ENCODE measurements at places on chromosomes 1 and 21.

GRCh38 chr1:95084317-95085176, 11.8 kb upstream of the ALG14 start:
- peak; percentile 29 for DNase-seq

- DNase-seq, result no peak
These were observed 151.9 kb downstream of the PGBD5 start for GRCh38 chr1:230274254-230274653.

- no peak for DNase-seq
These were observed 334.5 kb downstream of the PRDM2 start for GRCh38 chr1:14034506-14034905.

DNA sequence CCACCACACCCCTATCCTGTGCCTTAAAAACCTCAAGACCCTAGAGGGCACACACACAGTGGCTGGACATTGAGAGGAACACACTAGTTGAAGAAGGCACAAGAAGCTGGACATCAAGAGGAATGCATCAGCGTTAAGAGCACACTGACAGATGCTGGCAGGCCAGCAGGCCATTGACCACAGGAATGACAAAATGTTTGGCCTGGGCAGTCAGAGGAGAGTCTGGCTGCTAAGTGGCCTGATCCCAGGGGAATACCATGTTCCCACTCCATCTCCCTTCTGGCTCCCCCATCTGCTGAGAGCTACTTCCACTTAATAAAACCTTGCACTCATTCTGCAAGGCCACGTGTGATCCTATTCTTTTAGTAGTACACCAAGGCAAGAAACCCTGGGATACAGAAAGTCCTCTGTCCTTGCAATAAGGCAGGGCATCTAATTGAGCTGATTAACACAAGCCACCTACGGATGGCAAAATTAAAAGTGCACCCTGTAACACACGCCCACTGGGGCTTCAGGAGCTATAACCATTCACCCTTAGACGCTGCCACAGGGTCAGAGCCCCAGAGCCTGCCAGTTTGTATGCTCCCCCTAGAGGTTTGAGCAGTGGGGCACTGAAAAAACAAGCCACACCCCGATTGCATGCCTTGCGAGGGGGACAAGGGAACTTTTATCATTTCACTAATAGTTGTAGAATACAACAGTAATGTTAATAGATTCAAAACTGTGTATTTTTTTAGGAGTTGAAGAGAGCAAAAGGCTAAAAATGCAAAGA, 1216.1 kb upstream of the NCAM2 start:
- no peak for DNase-seq

- DNase-seq, result no peak
These were observed 200.9 kb downstream of the RPS6KC1 start for GRCh38 chr1:213251972-213252371.

DNA sequence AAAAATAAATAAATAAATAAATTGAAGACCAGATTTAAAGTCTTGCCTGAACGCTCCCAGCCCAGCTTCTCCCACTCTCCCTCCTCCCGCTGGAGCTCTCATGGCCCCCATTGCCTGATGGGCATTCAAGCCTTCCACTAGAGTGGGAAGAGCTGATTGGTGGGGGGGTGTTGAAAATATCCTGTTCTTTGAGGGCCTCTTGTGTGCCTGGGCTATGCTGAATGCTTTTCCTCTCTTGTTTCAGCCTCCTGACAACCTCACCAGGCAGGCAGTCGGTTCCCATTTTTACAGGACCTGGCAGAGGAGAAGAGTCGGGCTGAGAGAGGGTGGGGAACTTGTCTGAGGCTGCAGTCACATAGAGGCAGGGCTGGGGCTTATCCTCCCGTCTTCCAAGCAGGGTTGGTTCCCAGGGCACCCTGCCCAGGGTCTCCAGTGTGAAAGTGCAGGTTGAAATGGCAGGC, 59.2 kb upstream of the SSBP3 start:
- no peak for DNase-seq

DNA sequence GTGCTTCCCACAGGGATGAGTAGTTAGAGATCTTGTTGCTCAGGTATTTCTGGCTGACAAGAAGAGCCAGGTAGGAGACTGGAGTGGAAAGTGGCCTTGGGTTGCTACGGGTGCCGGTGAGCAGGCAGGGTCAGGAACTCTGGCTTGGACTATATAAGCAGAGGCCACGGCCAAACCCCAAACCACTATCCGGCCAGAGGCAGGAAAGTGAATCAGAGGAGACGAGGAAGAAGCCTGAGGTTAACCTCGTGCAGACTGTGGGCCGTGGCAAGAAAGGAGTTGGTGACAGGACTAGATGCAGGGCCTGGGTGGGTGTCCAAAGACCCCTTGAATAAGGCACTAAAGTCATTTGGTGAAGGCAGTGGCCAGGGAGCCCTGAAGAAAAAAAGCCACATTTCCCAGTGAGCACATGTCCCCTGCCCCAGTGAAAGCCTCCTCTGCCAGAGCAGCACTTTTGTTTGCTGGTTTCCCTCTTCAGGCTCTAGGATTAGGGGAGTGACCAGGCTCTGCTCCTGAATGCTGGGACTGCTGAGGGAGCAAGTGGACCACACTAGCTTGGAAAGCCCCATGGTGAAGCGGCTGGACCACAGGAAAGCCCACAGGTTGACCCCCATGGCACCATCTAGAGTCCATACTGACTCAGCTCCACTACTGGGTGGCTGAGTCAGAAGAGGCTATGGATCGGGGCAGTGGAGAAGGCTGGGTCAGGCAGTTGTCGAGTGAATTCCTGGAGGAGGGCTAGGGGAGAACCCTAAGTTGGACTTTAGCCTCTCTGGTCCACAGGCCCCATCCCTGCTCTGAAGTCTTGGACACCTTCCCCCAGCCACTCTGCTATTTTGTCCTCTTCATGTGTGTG, 23.4 kb downstream of the CSF1 start:
- DNase-seq, result peak; percentile 93

DNA sequence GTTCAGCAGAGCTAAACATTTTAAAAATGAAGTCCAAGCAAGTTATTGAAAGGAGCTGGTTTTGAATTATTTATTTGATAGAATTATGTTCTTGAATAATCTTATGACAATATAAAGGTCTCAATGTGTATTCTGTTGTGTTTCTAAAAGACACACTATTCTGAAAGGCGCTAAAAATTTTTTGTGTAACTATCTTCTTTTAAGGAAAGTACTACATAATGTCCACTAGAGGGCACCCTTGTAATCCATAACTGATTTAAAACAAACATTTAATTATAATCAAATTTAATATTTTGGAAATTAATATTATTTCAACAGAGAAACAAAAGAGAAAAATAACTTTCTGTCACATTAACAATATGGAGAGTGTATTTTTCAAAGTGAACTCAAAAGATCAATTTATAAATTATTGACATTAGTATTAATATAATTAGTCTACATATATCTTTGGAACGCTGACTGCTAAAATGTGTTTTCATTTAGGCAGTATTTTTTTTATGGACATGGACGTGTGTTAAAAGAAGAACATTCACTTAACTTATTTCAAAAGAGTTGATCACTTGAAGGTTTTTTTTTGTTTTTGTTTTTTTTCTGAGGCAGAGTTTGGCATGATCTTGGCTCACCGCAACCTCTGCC, 248.4 kb downstream of the DENND1B start:
- DNase-seq, result peak; percentile 29

GRCh38 chr21:41970106-41970391, 16.2 kb upstream of the C2CD2 start:
- no peak for DNase-seq

- no peak for DNase-seq
These were observed 738.1 kb upstream of the CHRM3 start for GRCh38 chr1:238648296-238648695.

GRCh38 chr1:234600418-234601281, 9.3 kb downstream of the IRF2BP2 start:
- peak; percentile 47 for DNase-seq

DNA sequence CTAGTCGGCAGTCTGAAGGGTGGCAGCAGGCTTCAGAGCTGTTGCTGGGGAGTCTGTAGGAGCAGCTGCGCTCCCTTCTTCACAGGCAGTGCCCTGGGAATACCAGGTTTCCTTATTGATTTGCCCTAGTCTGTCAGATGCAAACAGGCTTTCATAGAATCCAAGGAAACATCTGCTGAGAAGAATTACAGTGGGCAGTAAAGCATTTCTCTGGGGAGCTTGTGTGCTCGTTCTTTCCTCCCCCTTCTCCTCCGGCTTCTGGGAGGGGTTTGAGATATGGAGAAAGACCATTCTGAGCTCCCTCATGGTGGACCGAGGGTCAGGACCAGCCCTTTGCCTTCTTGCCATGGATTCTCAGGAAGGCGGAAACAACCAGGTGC, 25.4 kb upstream of the PARP1 start:
- no peak for DNase-seq

DNA sequence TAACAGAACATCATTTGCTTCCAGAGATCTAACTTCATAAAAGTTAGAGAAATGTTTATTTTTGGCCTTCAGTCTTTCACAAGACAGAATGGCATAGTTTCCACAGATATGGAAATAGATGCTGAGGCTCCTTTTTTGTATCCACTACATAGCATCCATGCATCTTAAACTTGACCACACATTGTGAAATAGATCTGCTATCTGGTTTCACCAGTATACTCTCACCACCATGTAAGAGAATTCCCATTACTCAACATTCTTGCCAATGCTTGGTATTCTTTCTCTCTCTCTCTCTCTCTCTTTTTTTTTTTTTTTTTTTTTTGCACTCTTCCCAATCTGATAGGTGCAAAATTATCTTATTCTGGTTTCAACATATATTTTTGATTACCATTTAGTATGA, 52.1 kb upstream of the PRMT6 start:
- no peak for DNase-seq

GRCh38 chr1:28971980-28972771, 57.8 kb downstream of the EPB41 start:
- DNase-seq, result peak; percentile 93

DNA sequence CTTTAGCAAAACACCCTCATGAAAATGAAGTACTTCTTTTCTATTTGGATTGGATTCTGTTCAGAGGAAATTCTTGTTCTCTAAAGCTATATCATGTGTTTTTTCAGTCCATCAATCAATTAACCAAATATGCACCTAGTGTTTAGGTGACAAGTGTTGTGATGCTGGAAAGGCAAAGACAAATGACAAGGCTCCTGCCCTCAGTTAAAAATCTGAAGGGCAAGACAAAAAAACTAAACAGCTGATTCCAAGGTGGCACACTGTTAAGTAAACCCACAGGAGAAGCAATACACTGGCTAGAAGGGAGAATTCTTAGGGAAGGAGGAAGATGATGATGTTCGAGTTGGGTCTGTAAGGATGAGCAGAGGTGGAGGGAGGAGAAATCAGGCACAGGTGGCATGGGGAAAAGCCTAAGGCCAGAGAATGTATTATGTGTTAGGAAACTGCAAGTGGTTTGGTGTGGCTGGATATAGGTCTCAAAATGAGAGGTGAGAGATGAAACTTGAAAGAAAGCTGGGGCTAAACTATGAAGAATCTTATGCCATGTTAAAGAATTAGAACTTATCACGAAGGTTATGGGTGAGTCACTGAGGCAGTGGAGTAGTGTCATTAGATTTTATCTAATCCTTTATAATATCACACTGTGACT, 51.8 kb upstream of the GFI1 start:
- DNase-seq, result peak; percentile 26

GRCh38 chr1:201178718-201179117, 11.9 kb upstream of the IGFN1 start:
- no peak for DNase-seq

DNA sequence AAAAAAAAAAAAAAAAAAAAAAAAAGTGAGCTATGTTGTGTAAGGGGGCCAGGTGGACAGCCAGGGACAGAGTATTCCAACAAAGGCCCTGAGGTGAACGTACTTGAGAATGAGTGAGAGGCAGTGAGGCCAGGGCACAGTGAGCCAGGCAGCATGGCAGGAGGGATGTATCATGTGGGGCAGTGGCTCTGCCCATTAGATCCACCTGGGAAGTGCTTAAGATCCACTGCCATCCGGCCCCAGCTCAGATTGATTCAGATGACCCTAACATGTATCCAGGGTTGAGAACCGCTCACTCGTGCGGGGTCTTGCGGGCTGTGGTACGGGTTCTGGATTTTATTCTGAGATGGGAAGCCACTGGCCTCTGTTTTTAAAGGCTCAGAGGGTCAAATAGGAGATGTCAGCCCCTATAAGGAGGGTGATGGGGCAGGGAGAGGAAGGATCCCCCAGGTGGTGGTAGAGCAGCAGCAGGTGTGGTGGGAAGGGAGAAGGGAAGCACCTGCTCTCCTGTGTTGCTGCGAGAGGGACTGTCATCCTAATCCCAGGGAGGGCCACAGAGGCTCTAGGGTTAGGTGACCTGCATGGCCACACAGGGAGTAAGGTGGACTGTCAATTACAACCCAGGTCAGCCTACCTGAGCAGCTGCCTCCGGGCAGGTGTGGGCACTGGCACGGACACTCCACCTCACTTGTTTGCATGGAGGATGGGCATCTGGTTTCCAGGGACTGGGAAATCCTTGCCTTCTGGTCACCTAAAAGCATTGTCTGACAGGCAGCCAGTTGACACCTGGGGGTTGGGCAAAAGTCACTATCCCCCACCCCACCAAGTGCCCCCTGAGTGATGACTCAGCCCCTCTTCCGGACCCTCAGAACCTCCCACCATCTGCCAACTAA, 31.6 kb downstream of the CDK18 start:
- no peak for DNase-seq

GRCh38 chr1:8698937-8699447, 118.4 kb downstream of the RERE start:
- DNase-seq, result no peak

DNA sequence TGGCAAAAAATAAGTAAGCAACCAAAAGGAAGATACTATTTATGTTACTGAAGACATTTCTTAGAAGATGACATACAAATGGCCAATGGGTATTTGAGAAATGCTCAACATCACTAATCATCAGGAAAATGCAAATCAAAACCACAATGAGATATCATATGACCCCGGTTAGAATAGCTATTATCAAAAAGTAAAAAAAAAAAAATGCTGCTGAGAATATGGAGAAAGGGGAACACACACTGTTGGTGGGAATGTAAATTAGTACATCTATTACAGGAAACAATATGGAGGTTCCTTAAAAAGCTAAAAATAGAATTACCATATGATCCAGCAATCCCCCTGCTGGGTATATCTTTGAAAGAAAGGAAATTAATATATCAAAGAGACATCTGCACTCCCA, 34.3 kb upstream of the CREG1 start:
- DNase-seq, result no peak

DNA sequence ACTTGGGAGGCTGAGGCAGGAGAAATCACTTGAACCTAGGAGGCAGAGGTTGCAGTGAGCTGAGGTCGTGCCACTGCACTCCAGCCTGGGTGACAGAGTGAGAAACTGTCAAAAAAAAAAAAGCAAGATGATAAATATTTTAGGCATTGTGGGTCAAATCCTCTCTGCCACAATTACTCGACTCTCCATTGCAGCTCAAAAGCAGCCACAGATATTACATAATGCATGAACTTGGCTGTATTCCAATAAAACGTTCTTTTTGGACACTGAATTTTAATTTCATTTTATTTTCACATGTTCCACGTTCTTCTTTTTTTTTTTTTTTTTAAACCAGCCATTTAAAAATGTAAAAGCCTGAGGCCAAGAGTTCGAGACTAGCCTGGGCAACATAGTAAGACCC, 69.4 kb downstream of the TCP10L start:
- DNase-seq, result peak; percentile 69
